ENCODE measurements at places on chromosomes 3 and 15.

GRCh38 chr3:61725851-61726333, 164.5 kb downstream of the PTPRG start:
- no peak overlapping the region for H3K4me3 ChIP-seq
- H3K4me1 ChIP-seq = no peaks in the 10 kb centered on the region
- no peaks in the 10 kb centered on the region for H3K36me3 ChIP-seq
- no peak overlapping the region for H3K27ac ChIP-seq

- H3K27me3 ChIP-seq = no peaks in the 10 kb centered on the region
- no peaks in the 10 kb centered on the region for H3K36me3 ChIP-seq
- no peak for DNase-seq
- H3K27ac ChIP-seq = no peak overlapping the region
- H3K4me3 ChIP-seq = no peak overlapping the region
Observed at GRCh38 chr3:26438325-26438940, 184.1 kb upstream of the LRRC3B start.

GRCh38 chr3:10363935-10364334, 43.0 kb upstream of the SEC13 start:
- no peak overlapping the region for H3K4me3 ChIP-seq
- no peak overlapping the region for H3K27ac ChIP-seq
- no peaks in the 10 kb centered on the region for H3K27me3 ChIP-seq

GRCh38 chr3:147945968-147946519, 536.9 kb downstream of the ZIC1 start:
- H3K27ac ChIP-seq = no peak overlapping the region
- H3K27me3 ChIP-seq = no peaks in the 10 kb centered on the region
- no peaks in the 10 kb centered on the region for H3K36me3 ChIP-seq
- H3K4me3 ChIP-seq = no peak overlapping the region
- no peak for DNase-seq

- peaks cover 52% of the 10 kb centered on the region for H3K36me3 ChIP-seq
- no peaks in the 10 kb centered on the region for H3K27me3 ChIP-seq
- peaks cover 2% of the 10 kb centered on the region for H3K4me1 ChIP-seq
- H3K27ac ChIP-seq = no peak overlapping the region
- DNase-seq = no peak
Observed at GRCh38 chr3:129130291-129130813, 8.7 kb upstream of the RAB43 start.

DNA sequence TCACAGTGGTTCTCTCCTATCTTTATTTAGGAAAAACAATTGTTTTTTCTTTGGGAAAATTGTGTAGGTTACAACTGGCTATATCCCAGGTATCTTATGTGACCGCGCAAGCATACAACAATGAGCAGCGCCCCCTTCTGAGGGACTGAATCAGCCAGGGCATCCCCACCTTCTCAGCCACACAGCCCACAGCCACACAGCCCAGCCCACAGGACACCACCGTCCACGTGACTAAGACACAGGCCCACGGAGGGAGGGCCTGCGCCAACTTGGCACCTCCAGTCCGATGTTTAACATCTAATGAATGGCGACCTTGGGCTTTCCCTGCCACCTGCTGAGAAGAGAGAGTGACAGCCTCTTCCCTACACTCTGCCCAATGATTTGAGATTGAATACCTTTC, 68.1 kb downstream of the ATP10A start:
- DNase-seq = no peak
- no peak overlapping the region for H3K4me3 ChIP-seq
- H3K27ac ChIP-seq = no peak overlapping the region
- no peaks in the 10 kb centered on the region for H3K27me3 ChIP-seq
- H3K4me1 ChIP-seq = peaks cover 50% of the 10 kb centered on the region

DNA sequence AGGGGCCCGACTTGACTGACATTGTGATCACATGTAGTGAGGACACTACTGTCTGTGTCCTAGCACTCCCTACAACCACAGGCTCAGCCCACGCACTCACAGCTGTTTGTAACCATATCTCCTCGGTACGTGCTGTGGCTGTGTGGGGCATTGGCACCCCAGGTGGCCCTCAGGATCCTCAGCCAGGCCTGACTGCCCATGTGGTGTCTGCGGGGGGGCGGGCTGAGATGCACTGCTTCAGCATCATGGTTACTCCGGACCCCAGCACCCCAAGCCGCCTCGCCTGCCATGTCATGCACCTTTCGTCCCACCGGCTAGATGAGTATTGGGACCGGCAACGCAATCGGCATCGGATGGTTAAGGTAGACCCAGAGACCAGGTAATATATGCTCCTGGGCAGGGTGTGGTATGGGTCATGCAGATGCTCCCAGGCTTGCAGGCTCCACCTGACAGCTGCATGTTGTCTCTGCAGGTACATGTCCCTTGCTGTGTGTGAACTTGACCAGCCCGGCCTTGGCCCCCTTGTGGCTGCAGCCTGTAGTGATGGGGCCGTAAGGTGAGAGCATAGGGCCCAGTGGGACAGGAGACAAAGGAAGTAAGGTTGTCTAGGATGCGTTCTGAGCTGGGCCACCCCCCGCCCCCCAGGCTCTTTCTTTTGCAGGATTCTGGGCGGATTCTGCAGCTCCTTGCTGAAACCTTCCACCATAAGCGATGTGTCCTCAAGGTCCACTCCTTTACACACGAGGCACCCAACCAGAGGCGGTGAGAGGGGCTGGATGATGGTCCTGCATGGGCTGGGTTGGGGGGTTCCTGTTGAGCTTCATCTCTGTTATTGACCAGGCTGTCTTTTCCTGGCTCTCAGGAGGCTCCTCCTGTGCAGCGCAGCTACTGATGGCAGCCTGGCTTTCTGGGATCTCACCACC, 4.4 kb downstream of the DALRD3 start:
- peaks cover 24% of the 10 kb centered on the region for H3K36me3 ChIP-seq
- peaks cover 10% of the 10 kb centered on the region for H3K4me1 ChIP-seq
- H3K27ac ChIP-seq = no peak overlapping the region
- H3K27me3 ChIP-seq = no peaks in the 10 kb centered on the region
- DNase-seq = no peak
